ENCODE measurements at places on chromosomes 6 and 20. TPM values are rescaled to one million over a fixed set of nuclear protein-coding genes. Genes with fewer than 3 reads are reported as not detected.

The RNF217 gene
- total RNA-seq, result not detected

DNA sequence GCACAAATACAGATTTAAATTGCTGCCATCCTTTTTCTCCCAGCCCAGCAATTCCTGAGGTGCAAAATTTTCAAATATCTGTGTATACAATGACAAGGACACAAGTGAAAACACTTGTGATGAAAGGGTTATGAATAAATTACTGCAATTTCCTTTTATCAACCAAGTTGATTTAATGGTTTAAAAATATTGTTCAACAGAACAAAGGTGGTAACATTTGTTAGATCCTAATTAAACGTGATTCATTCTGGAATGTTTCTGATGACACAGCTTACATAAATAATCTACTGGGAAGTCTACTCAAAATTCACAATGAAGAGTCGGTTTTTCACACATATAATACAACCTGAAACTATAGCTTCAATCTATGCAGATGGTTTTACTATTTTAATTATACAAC, 17.1 kb downstream of the B4GALT5 start:
- DNase-seq, result no peak

DNA sequence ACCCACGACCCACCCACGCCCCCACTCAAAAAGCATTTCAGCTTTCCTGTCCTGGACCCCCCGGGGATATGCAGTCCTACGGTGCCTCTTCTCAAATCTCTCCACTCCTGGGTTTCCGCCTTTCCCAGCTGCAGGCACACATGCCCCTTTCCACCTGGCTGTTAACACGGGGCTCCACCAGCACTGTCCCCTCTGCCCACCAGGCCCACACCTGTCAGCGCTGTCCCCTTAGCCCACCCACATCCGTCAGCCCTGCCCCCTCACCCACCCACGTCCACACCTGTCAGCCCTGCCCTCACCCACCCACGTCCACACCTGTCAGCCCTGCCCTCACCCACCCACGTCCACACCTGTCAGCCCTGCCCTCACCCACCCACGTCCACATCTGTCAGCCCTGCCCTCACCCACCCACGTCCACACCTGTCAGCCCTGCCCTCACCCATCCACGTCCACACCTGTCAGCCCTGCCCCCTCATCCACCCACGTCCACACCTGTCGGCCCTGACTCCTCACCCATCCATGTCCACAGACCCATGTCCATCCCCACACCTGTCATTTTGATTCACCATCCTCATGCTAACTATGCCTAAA, 11.6 kb downstream of the RNASET2 start:
- DNase-seq, result no peak

The NKX2-2 gene
- total RNA-seq, result not detected

GRCh38 chr6:140073456-140073855, 699.0 kb upstream of the CITED2 start:
- no peak for DNase-seq

- no peak for DNase-seq
Observed at GRCh38 chr6:29678114-29678513, 2.8 kb downstream of the ZFP57 start.

DNA sequence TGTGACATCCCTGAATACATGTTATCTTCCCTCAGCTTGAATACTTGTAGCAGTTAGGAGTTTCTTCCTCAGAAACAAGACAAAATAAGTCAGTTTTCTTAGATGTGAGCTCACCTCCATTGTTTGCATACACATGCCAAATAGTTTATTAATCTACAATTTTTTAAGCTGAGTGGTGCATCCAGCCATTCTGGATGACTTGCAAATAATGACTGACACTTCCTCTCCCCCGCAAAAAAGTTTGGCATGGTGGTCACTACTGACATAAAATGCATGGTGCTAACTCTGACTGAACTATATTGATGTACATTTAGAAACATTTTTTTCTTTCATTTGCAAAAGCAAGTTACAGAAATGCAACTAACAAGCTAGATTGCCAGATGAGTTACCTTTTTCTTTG, 55.5 kb downstream of the CYB5R4 start:
- no peak for DNase-seq

The TRIM10 gene
- not detected for total RNA-seq

DNA sequence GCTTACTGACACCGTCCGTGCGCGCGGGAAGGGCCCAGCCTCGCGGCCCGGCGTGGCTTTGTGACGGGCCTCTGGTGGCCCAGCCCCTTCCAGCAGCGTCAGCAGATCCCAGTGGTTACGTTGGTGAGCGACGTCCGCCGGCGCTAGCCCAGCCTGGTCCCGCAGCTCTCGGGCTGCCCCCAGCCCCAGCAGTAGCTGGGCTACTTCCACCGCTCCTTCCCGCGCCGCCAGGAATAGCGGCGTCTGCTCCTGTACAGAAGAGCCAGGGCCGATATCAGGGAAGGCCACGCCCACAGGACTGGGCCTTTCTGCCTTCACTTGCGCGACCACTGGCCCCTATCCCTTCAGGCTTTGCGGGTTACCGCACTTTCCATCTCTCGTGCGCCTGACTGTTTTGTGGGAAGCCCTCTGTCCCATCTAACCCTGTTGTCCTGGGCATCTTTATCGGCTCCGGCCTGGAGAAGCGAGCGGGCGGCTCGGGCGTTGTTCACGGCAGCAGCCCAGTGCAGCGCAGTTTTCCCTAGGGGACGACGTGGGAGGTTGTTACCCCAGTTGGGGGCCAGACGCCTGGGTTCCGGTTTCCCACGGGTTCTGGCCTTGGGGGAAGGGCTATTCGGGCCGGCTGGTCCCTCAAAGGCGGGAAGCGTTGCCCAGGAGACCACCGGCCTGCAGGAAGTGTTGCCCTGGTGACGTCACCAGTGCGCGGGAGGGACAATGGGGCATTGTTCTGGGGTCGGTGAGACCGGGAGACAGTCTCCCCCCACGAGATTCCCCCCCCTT, 3.6 kb upstream of the GPSM3 start:
- peak; percentile 77 for DNase-seq

GRCh38 chr6:4920914-4921410, 82.9 kb downstream of the RPP40 start:
- DNase-seq, result no peak

DNA sequence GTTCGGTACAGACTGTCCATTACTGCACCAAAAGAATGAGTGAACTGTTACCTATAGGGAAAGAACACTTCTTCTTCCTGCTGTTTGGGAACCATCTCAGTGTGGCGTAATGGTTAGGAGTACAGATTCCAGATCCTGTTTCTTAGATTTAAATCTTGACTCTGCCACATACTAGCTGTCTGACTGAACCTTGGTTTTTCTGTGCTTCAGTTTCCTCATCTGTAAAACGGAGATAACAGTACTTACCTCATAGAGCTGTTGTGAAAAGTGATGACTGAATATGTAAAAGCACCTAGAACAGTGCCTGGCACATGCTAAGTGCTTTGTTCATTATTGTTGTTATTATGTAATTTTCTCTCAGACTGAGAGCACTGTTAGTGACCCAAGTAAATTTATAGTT, 39.8 kb downstream of the STX11 start:
- no peak for DNase-seq

- no peak for DNase-seq
Observed at GRCh38 chr6:150606168-150606591, 6.5 kb downstream of the PLEKHG1 start.

DNA sequence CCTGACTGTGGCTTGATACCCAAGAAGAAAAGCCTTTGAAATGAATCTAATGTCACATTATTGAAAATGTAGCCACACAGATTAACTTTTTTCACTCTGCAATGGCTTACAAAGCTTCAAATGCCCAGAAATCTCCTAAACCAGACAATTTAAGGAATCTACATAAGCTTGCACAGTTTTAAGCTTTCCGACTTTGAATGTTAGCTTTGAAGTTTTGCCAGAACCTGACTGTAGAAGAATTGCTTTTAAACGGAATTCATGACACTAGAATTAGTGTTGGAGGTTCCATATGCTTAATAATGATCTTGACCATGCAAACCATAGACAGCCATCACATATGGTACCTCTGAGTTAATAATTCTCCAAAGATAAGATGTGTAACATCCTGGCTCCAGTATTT, 798.5 kb upstream of the EPHA7 start:
- DNase-seq, result no peak

DNA sequence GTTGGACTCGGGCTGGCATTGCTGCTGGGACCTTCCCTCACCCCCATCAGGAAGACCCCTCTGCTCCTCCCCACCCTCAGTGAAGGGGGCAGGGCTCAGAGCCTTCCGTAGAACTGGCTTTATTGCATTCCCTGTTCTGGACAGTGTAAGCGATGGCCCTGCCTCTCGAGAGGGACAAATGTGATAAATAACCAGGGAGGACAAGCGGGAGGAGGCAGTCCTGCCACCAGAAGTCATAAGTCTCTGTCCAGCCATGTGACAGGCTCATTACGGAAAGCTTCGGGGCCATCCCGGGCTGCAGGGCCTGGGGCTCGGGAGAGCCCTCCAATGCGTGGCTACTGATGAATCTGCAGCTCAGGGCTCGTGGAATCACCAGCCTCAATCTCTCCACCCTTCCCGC, 58.5 kb upstream of the MDGA1 start:
- no peak for DNase-seq

GRCh38 chr20:18662279-18663040, 74.6 kb downstream of the DTD1 start:
- no peak for DNase-seq

- no peak for DNase-seq
Observed at GRCh38 chr6:159204605-159205004, 35.4 kb downstream of the FNDC1 start.

The GCNT2 gene
- total RNA-seq, result 1.1 TPM

DNA sequence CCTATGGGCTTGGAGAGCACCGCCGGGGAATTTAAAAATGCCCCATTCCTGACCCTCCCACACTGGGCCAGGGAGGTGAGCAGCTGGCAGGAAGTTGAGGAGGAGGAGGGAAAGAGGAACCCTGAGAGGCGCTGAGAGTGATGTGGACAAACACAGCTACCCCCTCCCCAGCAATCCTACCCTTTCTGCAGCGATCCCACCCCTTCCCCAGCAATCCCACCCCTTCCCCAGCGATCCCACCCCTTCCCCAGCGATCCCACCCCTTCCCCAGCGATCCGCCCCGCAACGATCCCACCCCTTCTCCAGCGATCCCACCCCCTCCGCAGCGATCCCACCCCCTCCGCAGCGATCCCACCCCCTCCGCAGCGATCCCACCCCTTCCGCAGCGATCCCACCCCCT, 111.6 kb downstream of the SYCP2 start:
- DNase-seq, result no peak

The FHL5 gene
- not detected for total RNA-seq

The FANCE gene
- 1.1 TPM for total RNA-seq

GRCh38 chr20:61037498-61037897, 214.6 kb upstream of the CDH4 start:
- DNase-seq, result no peak

DNA sequence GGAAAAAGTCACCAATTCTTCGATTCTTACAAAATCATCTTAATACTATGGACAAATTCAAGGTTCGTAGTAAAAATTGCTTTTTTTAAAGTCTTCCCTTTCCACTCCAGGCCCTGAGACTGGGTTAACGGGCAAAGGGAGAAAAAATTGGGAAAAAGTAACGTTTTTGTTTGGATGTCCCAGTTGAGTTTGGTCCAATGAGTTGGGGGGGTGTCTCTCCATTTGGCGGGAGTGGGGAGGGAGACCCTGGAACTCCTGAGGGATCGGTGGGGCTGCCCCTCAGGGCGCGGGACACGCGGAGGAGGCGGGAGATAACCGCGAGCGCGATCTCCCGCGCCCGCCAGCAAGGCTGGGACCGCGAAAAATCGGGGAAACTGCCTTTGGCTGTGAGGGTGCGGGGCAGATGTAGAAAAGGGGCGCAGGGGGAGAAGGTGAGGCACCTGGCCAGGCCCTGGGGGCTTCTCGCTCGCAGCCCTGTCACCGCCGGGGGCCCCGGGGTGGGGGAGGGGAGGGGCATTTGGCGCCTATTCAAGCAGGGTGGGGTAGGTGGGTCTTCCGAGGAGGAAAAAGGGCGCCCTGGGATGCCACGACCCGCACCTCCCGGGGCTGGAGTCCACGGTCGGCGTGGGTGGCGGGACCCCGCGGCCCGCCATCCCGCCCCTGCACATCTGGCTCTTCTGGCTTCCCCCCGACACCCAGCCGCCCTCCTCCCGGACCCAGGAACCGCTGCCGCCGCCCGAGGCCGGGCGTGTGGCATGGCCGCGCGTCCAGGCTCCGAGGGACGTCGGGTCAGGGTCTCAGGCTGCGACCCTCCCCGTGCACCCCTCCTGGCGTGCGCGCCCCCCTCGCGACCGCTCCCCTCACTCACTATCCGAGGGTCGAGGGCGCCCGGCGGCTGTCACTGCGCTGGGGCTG, 595 bp downstream of the FBXO5 start:
- no peak for DNase-seq

DNA sequence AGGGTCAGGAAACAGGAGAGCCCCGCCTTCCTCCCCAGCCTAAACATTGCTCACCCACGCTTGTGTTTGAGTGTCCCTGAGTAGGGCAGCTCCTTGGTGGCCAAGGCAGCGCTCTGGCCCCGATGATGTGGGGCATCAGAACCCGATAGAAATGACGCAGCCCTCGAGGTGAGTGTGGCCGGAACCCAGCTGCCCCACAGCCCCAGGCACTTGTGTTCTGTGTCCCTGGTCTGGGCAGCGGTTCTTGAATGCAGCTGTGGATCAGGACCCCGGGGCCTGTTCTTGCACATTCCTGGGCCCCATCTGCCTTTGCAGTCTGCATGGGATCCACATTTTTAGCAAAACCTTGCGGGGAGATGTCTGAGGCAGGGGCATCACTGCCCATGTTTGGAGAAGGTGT, 12.8 kb downstream of the RBM38 start:
- DNase-seq, result no peak

DNA sequence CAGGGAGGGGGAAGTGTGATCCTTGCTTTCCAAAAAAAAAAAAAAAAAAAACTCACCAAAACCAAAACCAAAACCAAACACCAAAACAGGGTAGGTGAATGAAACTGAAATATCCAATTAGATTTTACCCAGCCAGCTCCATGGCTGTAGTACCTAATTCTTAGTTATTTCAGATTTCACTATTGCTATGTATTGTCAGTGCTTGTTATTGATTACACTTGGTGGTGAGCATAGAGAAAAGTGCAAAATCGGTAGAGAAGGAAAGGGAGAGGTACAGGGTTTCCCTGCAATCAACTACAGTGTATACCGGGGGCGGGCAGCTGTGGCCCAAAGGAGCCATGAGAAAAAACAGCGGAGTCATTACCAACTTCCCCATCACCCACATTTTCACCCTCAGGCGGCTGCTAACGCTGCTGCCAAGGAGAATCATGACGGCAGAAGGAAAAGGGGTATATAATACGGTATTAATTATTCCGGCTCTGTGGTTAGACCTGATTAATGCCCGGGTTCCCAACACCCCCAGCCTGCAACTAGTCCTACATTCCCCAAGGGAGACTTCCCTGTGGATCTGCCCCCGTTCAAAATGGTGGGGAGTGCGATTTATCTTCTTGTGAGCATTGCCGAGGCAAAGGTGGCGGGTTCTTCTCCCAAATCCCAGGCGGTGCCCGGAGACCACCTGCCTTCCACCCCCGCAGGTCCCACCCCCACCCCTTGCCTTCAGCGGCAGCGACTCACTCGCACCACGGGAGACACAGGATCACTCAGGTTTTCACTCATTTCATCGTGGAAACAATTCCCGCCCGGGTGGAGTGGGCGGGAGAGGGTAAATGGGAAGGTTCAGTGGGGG, at the start of gene C6orf62:
Gene C6orf62, minus strand, starts transcription at position 30 of the 847 bp plus-strand sequence. CDS start 486 bp downstream, outside the sequence.
- peak; percentile 17 for DNase-seq

The TGM2 gene
- total RNA-seq, result not detected

GRCh38 chr6:165647041-165647440, 16.0 kb downstream of the PDE10A start:
- no peak for DNase-seq

GRCh38 chr20:37297066-37297736, 7.7 kb downstream of the MANBAL start:
- no peak for DNase-seq

- no peak for DNase-seq
Observed at GRCh38 chr6:95249661-95250060, 327.7 kb upstream of the MANEA start.

The DDX43 gene
- total RNA-seq, result 0.73 TPM
